ENCODE measurements at places on chromosomes 5 and 9.

DNA sequence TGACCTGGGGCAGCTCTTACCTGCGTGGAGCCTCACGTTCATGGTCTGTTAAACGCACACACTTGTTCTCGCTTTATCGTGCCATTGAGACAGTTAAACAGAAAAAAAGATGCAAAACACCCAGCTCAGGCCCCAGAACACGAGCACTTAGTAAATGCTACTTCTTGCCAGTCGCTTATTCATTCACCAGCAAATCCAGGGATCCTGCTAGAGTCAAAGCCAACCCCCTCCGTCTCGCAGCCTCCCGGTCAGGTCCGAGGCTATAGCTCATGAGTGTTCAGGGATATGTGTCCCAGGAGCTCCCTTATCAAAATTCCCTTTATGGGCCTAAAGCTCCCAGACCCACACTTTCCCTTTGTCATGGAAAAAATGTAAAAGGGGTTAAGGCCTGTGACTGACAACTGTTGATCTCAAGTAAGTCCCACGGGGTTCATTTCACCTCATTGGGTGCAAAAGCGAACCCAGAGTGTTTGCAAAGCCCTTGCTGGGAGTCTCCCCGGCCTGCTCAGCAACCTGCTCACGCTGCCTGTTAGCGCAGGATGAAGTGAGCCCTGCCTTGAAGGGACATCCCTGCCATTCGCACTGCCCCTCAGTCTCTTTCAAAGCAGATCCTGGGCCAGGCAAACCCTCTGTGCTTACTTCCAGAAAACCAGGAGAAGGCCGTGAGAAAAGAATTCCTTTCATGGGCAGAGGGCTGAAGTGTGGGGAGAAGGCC, 40.7 kb downstream of the HRH2 start:
- H3K4me1 ChIP-seq, result peaks cover 34% of the 10 kb centered on the region
- no peak for DNase-seq
- H3K27me3 ChIP-seq, result no peaks in the 10 kb centered on the region
- H3K36me3 ChIP-seq, result no peaks in the 10 kb centered on the region
- no peak overlapping the region for H3K4me3 ChIP-seq
- H3K27ac ChIP-seq, result no peak overlapping the region

DNA sequence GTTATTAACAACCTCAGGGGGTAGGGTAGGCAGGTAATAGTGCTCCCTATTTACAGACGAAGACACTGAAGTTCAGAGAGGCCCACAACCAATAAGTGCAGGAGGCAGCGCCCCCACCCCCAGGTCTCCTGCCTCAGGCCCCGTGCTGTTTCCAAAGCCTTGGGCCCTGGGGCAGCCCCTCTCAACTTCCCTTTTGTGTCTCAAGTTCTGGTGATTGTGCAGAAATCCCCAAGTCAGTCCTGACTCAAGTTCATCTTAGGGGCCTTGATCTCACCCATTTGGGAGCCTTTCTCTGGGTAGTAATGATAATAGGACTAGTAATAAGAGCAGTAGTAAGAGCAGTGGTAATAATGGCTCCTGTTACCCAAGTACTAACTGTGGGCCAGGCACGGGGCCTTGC, 35.5 kb upstream of the ASS1 start:
- no peaks in the 10 kb centered on the region for H3K36me3 ChIP-seq
- no peaks in the 10 kb centered on the region for H3K4me1 ChIP-seq
- H3K27me3 ChIP-seq, result no peaks in the 10 kb centered on the region
- H3K4me3 ChIP-seq, result no peak overlapping the region
- no peak overlapping the region for H3K27ac ChIP-seq

DNA sequence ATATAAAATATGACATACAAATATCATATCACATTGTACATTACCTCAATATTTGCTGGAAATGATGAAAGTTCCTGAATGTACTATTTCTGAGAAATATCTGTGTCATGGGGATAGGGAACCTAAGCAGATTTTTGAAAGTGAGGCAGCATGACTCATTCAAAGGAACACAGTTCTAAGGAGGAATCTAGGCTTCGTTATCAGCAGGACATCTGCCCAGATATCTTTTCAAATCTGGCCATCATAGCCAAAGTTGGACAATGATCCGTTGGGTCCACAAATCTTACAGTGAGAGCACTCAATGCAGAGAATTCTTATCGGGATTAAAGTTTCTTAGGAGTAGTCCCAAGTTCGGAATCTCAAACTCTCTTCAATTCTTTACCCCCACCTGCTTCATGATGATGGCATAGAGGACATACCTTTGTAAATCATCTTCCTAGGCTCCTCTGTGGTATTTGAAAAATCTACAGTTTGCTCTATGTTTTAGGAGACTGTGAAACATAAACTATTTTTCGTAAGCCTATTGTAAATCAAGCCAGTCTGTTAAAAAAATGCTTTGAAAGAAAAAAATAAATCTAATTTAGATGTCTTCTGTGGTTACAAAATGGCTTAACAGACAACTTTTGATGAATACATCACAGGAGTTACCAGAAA, 29.4 kb upstream of the ALDH1A1 start:
- no peak overlapping the region for H3K27ac ChIP-seq
- H3K36me3 ChIP-seq, result no peaks in the 10 kb centered on the region
- H3K27me3 ChIP-seq, result no peaks in the 10 kb centered on the region
- H3K4me3 ChIP-seq, result no peak overlapping the region
- no peaks in the 10 kb centered on the region for H3K4me1 ChIP-seq

GRCh38 chr5:39076757-39077728, 2.8 kb upstream of the RICTOR start:
- peak overlapping the region; percentile 48 for H3K4me3 ChIP-seq
- H3K27ac ChIP-seq, result peak overlapping the region; percentile 67
- no peaks in the 10 kb centered on the region for H3K27me3 ChIP-seq
- H3K4me1 ChIP-seq, result peaks cover 31% of the 10 kb centered on the region
- DNase-seq, result peak; percentile 79

DNA sequence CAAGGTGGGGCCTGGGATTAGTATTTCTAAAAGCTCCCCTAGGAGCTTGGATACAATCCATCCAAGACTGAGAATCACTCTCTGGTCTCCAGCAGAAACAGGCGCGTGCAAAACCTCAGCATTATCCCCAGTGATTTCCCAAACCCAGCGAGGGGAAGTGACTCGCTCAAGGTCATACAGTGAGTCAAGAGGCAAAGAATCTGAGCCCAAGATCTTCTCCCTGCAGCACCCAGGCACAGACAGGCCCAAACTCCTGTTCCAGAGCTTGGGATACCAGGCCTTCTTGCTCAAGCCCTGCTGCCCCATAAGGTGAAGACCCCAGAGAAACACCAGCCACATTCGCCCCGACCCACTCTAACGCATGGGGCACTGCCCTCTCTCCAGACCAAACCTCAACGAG, 33.2 kb downstream of the SHB start:
- no peak overlapping the region for H3K4me3 ChIP-seq
- DNase-seq, result no peak

GRCh38 chr5:72183101-72183520, 75.8 kb downstream of the MAP1B start:
- DNase-seq, result no peak
- H3K27ac ChIP-seq, result no peak overlapping the region
- no peak overlapping the region for H3K4me3 ChIP-seq
- H3K4me1 ChIP-seq, result no peaks in the 10 kb centered on the region

- H3K27ac ChIP-seq, result no peak overlapping the region
- H3K36me3 ChIP-seq, result peaks cover 75% of the 10 kb centered on the region
- no peak overlapping the region for H3K4me3 ChIP-seq
- no peak for DNase-seq
- H3K4me1 ChIP-seq, result no peaks in the 10 kb centered on the region
Measured at GRCh38 chr9:137012694-137013570, 15.1 kb downstream of the ABCA2 start.

- peaks cover 6% of the 10 kb centered on the region for H3K36me3 ChIP-seq
- no peaks in the 10 kb centered on the region for H3K27me3 ChIP-seq
- H3K27ac ChIP-seq, result no peak overlapping the region
- peaks cover 4% of the 10 kb centered on the region for H3K4me1 ChIP-seq
Measured at GRCh38 chr5:34045023-34045422, 2.0 kb upstream of the C1QTNF3 start.

DNA sequence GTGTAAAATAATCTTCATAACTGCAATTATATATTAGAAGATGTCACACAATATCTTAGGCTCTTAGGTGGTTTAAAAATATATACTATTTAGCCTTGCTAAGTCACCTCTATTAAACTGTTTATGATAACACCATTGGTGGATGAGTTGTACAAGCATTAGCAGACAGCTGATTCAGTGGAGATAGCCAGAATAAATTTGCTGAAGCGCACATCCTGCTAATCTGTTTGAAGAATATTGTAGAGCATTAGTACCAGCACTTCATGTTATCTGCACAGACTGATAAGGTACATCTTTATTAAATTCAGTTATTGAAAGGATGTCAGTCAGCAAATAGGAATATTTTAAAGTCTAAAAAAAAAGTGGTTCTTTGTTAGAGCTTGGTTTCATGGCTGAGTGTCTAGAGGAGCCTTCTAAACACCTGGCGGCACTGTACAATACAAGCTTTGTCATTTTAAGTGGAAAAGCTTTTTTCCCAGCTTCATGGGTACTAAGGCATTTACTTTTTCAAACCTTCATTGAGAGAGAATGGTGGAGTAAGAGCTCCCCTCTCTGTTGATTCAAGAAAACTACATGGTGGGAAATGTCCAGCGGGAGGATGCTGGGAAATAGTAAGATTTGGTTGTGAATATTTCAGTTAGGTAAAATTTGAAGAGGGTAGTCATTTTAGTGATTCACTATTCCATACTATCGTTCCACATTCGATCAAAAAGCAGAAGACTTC, 275.1 kb downstream of the SLF1 start:
- H3K36me3 ChIP-seq, result no peaks in the 10 kb centered on the region
- DNase-seq, result no peak
- H3K27ac ChIP-seq, result no peak overlapping the region
- H3K4me3 ChIP-seq, result no peak overlapping the region
- no peaks in the 10 kb centered on the region for H3K4me1 ChIP-seq

DNA sequence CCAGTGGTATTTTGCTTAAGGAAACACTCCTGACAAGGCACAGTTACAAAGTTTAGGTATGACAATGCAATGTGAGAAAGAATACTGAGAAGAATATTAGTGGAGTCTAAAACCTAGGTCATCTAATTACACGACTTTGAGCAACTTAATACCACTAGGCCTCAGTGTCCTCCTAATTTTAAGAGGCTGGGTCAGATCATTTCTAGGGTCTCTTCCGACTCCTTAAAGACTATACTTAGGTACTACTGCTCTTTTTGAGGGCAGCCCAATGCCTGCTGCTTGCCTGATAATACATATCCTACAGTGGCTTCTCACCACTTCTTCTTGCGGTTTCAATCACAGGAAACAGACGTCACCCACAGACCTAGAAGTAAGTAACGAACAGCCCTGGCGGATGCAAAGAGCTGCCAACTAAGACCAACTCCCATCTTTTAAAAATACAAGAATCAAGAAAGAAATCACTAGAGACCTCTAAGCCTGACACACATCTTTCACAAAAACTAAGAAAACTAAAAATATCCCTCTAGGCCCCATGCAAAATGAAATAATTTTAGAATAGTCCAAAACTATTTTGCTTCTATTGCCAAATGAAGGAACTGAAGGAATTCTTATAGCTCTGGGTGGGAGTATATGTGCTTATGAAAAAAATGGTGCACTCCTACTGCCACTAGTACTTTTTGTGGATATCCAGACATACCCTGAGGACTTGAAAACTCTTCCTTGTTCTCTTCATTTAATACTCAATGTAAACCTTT, 13.1 kb downstream of the DIAPH1 start:
- H3K4me1 ChIP-seq, result peaks cover 63% of the 10 kb centered on the region
- peak overlapping the region; percentile 54 for H3K4me3 ChIP-seq
- H3K27me3 ChIP-seq, result no peaks in the 10 kb centered on the region
- H3K27ac ChIP-seq, result peak overlapping the region; percentile 74
- peak; percentile 97 for DNase-seq

- no peaks in the 10 kb centered on the region for H3K36me3 ChIP-seq
- no peak overlapping the region for H3K27ac ChIP-seq
- no peak overlapping the region for H3K4me3 ChIP-seq
- no peak for DNase-seq
- H3K27me3 ChIP-seq, result no peaks in the 10 kb centered on the region
Measured at GRCh38 chr5:148778882-148779281, 47.5 kb upstream of the ADRB2 start.

GRCh38 chr5:167352801-167353200, 938.6 kb upstream of the WWC1 start:
- no peaks in the 10 kb centered on the region for H3K36me3 ChIP-seq
- H3K4me1 ChIP-seq, result no peaks in the 10 kb centered on the region
- H3K4me3 ChIP-seq, result no peak overlapping the region

DNA sequence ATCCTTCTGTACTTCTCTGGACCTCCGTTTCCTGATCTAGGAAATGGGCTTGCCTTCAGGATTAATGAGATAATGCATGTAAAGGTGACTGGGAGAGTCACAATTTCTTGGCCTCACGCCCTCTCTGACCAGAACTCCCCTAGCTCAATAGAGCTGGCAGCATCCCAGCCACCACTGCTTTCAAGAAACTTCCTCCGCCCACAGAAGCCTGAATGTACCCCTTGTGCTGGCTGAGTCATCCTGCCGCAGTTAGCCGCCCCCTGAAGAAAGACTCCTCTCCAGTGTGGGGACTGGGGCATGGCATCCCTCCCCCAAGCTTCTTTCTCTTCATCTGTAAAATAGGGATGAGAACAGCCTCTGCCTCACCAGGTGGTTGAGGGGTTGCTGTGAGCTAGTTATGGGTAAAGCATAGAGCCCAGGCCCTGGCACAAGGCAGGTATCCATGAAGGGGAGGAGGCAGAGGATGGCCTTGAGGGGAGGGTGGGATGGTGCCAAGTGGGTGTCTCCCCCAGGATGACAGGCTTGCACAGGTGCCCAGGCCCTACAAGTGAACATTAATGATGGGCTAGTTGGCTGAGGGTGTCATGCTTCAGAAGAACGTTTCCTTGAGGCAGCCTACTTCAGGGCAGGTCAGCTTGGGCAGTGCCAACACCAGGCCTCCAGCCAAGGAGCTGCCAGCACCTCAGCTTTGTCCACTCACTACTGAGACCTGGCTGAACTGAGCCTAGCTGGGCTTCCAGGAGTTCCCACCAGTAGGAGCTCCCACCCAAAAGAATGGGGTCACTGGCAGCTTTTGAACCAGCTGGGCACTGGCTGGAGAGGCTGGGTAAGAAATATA, 3.4 kb downstream of the PDLIM4 start:
- no peak overlapping the region for H3K4me3 ChIP-seq
- H3K27me3 ChIP-seq, result peaks cover 12% of the 10 kb centered on the region
- no peaks in the 10 kb centered on the region for H3K36me3 ChIP-seq
- DNase-seq, result peak; percentile 72

- DNase-seq, result no peak
- H3K36me3 ChIP-seq, result no peaks in the 10 kb centered on the region
- H3K4me3 ChIP-seq, result no peak overlapping the region
- no peaks in the 10 kb centered on the region for H3K27me3 ChIP-seq
- no peak overlapping the region for H3K27ac ChIP-seq
Measured at GRCh38 chr5:34597034-34598027, 58.8 kb upstream of the RAI14 start.

DNA sequence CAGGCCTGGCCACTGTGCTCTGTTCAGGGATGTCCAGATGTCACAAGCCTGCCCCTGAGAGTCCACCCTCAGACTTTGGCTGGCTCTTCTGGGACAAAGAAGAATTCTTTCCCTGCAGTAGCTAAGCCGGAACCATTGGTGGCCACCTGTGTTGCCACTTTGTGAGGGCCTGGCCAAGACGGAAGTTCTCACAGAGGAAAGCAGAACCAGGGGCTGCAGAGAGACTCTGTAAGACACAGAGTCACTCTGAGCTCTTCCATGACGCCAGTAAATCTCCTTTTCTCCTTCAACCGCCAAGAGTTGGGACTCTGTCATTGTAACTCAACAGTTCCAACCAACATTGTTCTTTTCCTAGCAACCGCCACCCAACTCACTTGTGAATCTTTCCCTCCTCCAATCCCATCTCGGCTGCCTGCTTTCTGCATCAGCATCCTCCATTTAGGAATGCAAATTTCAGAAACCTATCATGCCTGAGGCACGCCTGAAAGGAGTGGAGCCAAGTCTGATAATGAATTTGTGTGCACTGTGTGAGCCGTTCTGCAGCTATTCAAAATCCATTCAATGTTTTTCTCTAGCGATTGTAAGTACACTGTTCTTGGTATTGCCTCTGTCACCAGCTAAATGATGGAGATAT, 37.8 kb upstream of the ATP6V1G1 start:
- no peaks in the 10 kb centered on the region for H3K4me1 ChIP-seq
- H3K4me3 ChIP-seq, result no peak overlapping the region
- H3K27ac ChIP-seq, result no peak overlapping the region
- peak; percentile 16 for DNase-seq

Data from common myeloid progenitor, CD34-positive (primary cell).